ENCODE measurements at places on chromosomes 12 and 14.

- no peak for DNase-seq
Observed at GRCh38 chr12:105676694-105677093, 346.2 kb downstream of the C12orf75 start.

DNA sequence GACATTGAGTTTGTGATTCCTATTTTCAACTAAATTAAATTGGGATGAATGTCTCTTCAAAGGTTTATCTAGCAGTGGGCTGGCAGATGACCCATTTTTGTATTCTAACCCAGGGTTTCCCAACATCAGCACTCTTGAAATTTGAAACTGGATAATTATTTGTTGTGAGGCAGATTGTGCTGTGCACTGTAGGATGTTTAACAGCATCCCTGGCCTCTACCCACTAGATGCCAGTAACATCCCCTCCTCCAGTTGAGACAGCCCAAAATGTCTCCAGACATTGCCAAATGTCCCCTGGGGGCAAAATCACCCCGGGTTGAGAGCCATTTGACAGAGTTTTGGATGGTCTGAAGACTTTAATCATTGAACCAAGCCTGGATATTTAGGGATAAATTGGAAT lies 11.1 kb downstream of the DAAM1 start:
- no peak for DNase-seq

- DNase-seq, result no peak
Observed at GRCh38 chr14:97107080-97107479, 309.9 kb downstream of the VRK1 start.

DNA sequence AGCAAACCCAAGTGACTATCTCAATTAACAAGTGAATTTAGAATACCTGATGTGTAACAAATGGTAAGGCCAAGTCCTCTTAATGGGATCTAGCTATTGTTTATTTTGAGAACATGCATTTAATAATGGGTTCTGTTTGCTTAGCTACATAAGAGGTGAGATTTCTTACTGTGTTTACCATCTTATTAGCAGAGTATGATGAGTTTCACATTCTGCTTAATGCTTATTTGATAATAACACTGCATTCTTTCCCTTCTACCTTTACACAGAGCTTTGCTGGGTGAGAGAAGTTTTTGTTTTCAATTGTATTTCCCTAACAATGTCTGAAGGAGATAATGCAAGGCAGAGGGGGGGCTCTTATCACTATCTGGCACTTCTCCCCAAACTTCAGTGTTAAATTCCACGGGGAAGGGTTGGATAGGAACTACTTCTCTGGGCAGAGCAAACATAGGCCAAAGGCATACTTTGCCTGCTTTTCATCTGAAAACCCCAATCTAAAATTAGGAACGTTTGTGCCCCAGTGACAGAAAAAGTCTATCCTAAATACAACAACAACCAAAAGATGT lies 129.0 kb upstream of the ATXN7L3B start:
- no peak for DNase-seq

GRCh38 chr14:50658203-50658602 lies 9.9 kb downstream of the SAV1 start:
- no peak for DNase-seq

GRCh38 chr12:6358881-6359280 lies 16.5 kb downstream of the SCNN1A start:
- DNase-seq, result no peak

GRCh38 chr12:16605642-16606116 lies 283 bp downstream of the LMO3 start:
- no peak for DNase-seq

- no peak for DNase-seq
Observed at GRCh38 chr12:104964167-104964855, 6.2 kb upstream of the SLC41A2 start.

DNA sequence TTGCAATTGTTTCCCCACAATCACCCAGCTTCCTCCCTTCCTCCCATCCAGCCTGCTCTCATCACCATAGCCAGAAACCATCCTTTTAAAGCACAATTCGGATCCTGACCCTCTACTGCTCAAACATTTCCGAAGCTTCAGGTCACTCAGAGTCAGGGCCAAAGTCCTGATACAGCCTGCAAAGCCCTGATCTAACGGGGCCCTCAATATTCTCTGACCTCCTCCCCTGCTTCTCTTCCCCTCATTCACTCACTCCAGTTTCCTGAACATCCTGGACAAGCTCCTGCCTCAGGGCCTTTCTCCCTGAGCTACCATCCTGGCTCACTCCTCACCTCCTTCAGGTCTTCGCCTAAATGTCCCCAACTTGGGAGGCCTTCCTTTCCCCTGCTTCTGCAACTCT lies 46.1 kb downstream of the PITPNM2 start:
- no peak for DNase-seq
